ENCODE measurements at places on chromosomes 6 and 20.
A peak's percentile ranks its signal among the peaks of the same experiment; 100 is the strongest.

GRCh38 chr6:21000331-21000801 lies 466.1 kb downstream of the CDKAL1 start:
- no peak for DNase-seq

DNA sequence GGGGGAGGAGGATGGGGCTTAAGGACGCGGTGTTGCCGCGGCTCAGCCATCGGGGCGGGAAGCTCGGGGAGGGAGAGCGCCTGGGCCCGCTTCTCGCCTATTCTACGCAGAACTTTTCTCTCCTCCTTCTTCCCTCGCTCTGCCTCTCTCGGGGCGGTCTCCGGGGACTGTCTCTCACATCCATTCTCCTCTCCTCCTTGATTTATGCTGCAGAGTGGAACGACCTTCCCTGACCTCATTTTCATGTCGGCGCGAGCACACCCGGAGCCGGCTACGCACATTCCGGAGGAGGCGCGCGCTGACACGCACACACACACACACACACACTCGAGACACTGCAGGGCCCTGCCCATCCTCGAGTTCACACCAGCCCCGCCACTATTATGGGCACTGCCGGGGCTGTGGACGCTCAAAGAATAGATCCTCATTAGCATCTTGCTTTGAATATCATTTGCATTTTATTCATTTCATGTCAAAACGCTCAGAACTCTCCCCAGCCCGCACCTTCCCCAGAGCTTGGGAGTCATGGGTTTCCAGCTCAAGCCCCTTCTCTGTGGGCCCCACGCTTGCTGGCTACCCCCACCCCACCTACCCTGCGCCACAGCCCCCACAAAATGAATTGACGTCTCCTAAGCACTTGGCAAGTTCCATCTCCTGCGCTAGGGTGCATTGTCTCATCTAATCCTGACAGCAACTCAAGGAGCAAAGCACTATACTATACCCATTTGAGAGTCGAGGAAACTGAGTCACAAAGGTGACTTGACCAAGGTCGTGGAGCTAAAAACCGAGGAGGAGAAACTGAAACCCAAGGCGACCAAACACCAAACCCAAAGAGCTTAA lies 36.8 kb downstream of the NCR2 start:
- no peak for DNase-seq

GRCh38 chr6:71349976-71350615 lies 61.5 kb downstream of the OGFRL1 start:
- DNase-seq, result peak; percentile 11

- DNase-seq, result no peak
Observed at GRCh38 chr6:119717942-119718341, 368.4 kb upstream of the MAN1A1 start.

- no peak for DNase-seq
Observed at GRCh38 chr20:40894237-40894630, 134.4 kb upstream of the TOP1 start.

DNA sequence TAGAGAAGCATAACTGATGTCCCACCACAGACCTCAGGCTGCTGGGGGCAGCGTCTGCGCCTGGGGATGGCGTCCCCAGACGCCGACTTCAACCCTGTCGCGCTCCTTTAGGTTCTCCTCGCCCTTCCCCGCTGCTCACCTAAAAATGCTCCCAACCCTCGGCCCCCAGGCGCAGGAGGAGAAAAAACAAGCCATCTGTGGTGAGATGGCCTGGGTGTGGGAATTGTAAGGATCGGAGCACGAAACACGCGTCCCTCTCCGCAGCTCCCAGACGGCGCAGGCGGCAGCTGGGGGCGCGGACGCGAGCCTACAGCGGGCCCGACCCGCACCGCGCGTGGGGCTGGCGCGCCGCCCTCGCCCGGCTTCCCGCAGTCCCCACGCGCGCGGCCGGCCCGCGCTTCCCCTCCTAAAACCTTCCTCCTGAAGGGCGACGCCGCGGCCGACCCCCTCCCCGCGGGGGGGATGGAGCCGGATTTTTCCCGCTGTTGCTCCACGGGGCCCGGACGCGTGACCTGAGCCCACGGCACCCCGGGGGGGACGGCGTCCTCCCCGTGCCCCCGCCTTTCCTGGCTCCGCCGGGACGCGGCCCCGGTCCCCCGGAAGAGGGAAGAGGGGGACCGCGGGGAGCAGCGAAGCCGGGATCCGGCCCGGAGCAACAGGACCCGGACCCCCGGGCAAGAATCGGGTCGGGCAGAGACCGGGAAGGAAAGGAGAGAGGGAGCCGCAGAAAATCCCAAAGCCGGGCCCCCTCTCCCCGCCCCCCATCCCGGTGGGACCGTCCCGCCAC lies 611 bp downstream of the EPB41L2 start:
- DNase-seq, result peak; percentile 2

- no peak for DNase-seq
Observed at GRCh38 chr6:43990627-43991619, 136.3 kb downstream of the MRPL14 start.

GRCh38 chr20:36644032-36644705 lies 1.8 kb downstream of the SLA2 start:
- DNase-seq, result no peak

DNA sequence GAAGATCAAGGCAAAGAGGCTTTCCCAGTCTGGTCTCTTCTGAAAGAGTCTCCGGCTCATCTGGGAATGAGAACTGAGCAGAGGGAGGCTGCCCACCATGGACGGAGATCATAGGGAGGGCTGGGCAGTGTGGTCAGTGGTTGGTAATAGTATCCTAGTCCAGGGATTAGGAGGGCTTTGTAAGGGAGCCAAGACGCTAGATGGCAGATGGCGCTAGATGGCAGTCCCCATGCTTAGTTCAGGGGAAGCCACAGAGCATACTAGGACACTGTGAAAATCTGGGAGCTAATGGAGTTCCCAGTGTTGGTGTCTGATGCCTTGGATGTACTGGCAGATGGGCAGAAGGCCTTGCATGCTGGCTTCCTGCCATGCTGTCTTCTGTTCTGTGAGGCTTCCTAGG lies 21.7 kb upstream of the DAAM2 start:
- no peak for DNase-seq

DNA sequence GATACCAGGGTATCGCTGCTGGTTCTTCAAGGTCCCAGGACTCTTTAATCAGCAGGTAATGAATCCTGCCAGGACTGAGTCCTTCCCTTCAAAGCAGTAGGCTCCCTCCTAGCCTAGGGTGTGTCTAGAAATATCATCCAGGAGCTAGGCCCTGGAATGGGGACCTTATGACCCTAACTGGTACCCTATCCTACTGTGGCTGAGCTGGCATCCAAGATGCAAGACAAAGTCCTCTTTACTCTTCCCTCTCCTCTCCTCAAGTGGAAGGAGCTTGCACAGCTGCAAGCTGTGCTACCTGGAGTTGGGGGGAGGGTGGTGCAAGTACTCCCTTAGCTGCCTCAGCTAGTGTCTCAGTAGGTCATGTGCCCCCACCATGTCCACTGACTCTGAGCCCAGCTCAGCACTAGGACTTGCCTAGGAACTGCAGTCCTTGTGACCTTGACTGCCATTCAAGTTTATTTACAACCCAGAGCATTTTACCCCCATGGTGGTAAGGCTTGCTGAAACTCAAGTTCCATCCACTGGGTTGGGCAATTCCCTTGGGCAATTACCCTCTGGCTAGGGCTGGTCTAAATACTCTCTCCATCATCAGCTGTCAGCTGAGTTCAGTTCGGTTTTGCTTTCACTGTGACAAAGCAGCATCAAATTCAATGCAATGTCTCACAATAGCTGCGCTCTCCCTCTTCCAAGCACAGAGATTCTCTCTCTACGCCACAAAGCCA lies 48.4 kb upstream of the TOP1 start:
- DNase-seq, result no peak

- DNase-seq, result no peak
Observed at GRCh38 chr20:56348746-56349145, 10.0 kb upstream of the FAM210B start.

DNA sequence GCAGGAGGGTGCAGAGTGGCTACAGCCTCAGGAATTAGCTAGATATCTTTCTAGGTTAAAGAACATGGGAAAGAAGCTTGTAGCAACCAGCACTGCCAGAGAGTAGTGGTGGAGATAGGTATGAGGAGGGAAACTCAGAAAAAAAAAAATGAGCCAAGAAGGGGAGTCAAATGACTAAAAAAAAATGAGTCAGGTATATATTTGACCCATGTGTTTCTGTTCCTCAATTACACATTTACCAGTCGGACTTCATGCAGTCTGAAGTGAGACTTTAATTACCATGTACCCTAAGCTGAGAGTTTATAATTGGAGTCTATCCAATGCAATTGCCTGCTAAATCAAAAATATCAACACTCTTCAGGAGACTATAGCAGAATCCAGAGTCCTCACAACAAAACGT lies 964.6 kb downstream of the HACE1 start:
- DNase-seq, result no peak
